ENCODE measurements at places on chromosomes 6 and 20.
A peak's percentile ranks its signal among the peaks of the same experiment; 100 is the strongest.

DNA sequence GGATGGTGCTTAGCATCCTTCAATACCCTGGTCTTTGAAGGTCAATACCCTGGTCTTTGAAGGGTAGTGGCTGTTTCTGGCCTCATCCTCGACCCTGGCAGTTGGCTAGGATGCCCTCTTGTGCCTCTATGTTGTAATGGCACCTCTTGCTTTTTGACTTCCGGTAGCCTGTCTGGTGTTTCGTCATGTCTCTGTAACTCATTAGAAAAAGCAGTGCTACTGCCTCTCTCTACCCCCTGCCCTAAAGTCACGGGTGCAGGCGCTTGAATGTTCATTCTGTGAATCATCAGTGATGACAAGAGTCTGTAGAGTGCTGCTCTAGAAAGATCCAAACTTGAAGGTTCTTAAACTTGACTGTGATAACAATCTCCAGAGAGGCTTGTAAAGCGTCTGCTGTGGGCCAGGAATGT, 28.3 kb downstream of the RSPO4 start:
- DNase-seq: no peak

- peak; percentile 34 for DNase-seq
Observed at GRCh38 chr6:121597654-121598053, 162.2 kb downstream of the GJA1 start.

- no peak for DNase-seq
Observed at GRCh38 chr6:163337958-163338357, 76.6 kb upstream of the QKI start.

DNA sequence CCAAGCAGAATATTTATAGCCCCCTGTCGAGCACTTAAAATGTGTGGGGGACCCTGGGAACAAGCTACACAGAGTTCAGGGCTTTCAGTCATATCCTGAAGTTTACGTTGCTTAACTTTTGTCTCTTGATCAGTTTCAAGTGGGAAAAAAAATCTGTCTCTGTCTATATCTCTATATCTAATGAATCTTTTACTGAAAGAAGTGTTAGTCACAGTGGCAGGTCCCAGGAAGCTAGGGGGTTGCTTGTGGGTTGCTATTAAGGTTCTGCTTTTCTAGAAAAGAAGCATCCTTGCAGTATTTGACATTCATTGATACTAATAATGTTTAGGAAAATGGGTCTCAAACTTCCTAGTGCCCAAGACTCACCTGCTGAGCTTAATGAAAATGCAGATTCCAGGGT, 76.7 kb upstream of the CLDN20 start:
- no peak for DNase-seq

GRCh38 chr6:104381907-104382306, 477.8 kb downstream of the HACE1 start:
- DNase-seq: no peak

All from non-pigmented ciliary epithelial cell (primary cell).